NAMALWA (cell line): ENCODE measurements at places on chromosomes 2 and 18.

GRCh38 chr2:239853121-239853520 lies 172.0 kb downstream of the NDUFA10 start:
- no peak for DNase-seq

GRCh38 chr2:171814174-171814573 lies 79.9 kb downstream of the SLC25A12 start:
- no peak for DNase-seq

GRCh38 chr2:88066543-88066942 lies 1.1 kb upstream of the SMYD1 start:
- DNase-seq, result no peak

GRCh38 chr2:64609227-64609941 lies 44.3 kb downstream of the SERTAD2 start:
- DNase-seq, result peak; percentile 21

- DNase-seq, result no peak
Measured at GRCh38 chr2:101782427-101782792, 84.9 kb downstream of the MAP4K4 start.

- DNase-seq, result no peak
Measured at GRCh38 chr18:58453913-58454317, 175.0 kb downstream of the ALPK2 start.

DNA sequence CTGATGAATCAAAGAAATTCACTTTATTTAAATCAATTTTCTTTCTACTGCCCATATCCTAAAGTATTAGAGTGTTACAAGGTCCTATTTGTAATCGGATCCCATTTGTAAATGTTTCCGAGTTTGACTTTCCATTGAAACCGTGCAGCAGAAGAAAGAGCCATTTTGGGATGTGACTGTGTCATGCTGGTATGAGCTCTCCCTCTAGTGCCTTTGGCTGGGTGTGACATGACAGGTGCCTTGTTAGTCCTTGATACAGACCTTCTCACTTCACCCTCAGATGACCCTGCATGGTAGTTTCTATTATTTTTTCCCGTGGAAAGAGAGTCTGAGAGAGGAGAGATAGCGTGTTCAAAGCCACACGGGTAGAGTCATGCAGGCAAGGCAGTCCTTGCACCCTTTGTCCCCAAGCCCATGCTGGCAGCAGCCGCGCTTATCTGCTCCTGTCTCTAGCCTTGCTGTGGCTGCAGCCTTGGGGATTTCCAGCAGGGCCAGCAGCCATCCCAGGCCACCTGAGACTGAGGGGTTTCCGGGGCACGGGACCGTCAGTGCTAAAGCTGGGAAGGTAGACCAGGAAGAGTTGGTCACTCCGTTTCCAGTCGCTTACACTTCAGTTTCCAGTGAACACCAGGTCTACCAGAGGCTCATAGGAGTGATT lies 21.4 kb downstream of the CHMP1B start:
- DNase-seq, result peak; percentile 41

DNA sequence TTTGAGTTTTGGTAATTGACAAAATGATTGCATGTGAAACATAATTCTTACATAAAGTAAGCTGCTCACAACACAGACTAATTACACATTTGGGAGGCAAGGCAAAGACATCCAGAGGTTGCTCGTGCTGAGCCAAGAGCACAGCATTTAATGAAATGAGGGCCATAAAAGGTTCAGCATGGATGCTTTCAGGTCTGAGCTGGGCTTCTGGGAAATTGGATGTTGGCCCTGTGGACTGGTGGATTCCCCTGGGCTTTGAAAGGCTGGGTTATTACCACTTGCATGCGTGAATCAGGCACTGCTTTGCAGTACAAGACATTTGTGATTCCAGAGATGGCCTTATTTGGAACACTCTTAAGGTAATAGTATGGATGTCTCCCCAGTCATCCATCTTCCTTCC lies 533.5 kb upstream of the NRP2 start:
- DNase-seq, result no peak

- DNase-seq, result no peak
Measured at GRCh38 chr18:44909191-44909719, 228.6 kb downstream of the SETBP1 start.

- DNase-seq, result no peak
Measured at GRCh38 chr18:61086657-61087056, 246.6 kb upstream of the CDH20 start.

GRCh38 chr18:28161608-28162599 lies 15.0 kb downstream of the CDH2 start:
- no peak for DNase-seq

DNA sequence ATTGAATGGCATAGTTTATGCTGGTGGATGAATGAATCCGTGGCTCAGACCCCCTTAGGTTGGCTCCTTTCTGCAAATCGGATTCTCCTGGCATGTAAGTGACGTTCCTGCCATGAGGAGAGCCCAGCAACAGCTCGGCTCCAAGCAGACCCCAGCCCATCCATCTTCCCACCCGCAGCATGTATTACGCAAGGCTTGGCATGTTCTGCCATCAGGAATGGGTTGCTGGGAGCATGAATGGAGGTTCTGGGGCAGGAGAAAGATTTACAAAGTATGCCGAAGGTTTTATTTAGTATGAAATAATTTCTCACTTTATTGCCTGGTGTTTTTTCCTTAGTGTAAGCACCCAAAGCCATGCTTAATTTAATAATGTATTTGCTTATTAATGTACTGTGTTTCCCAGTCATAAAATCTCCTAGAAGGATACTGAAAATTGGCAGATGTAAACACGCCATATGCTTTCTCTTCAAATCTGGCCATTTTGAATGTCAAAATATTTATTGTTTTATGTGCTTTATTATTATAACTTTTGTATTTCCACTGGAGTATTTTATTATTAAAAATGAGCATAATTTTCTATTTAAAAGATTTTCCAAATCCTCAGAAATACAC lies 128.5 kb downstream of the ACKR3 start:
- no peak for DNase-seq

DNA sequence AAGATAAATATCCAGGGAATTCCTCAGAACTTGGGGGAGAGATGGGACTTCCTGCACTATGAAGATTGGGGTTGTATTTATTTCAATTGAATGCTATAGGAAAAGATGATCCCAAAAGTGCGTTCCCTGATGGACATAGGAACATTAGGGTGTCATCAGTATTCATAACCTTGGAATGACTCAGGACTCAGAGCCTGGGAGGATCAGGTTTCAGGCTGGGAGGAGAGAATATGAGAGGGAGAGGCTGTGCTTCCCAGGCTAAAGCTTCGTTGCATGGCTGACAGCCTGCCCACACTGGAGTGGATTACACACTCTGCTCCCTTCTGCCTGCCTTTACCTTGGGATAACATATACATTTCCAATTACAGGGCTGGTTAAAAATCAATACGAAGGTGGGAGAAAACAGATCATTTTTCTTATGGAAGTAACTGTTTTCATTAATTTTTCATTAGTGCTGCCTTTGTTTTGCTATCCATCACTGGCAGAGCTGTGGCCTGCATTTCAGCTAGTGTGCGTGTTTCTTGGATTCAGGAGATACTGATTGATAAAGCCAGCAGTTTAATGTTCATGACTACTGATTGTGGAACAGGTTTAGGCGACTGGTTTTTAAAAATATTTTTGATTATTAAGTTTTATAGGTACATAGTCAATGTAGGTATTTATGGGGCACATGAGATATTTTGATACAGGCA lies 118.7 kb downstream of the KCTD1 start:
- no peak for DNase-seq

GRCh38 chr2:30707304-30707903 lies 99.8 kb downstream of the CAPN13 start:
- DNase-seq, result no peak

DNA sequence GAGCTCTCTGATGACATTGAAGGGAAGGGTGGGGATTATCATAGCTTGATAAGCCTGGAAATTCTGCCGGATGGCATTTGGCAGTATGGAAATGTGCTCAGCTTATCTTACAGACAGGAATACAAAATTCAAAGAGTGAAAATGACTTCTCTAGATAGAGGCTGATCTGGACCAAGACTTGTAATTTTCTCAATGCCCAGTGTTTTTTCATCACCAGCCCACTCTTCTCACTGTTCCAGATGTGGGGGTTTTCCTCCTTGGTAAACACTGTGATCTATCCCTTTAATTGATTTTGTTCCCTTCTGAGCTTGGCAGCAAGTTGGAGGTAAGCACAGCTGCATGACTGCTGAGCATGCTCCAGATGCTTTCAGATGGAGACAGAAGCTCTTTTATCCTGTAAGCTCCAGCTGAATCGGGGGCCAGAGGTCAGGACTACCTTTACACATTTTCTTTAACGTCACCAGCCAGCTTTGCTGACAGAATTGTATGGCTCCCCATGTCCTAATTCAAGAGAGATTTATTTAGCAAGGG lies 287.4 kb upstream of the TCF4 start:
- DNase-seq, result no peak

- DNase-seq, result no peak
Measured at GRCh38 chr18:48562075-48562474, 23.2 kb downstream of the CTIF start.
